ENCODE measurements at places on chromosomes 12 and 14. TPM values are rescaled to one million over a fixed set of nuclear protein-coding genes. Genes with fewer than 3 reads are reported as not detected.

STAT2 gene
- total RNA-seq = 80.8 TPM

DNA sequence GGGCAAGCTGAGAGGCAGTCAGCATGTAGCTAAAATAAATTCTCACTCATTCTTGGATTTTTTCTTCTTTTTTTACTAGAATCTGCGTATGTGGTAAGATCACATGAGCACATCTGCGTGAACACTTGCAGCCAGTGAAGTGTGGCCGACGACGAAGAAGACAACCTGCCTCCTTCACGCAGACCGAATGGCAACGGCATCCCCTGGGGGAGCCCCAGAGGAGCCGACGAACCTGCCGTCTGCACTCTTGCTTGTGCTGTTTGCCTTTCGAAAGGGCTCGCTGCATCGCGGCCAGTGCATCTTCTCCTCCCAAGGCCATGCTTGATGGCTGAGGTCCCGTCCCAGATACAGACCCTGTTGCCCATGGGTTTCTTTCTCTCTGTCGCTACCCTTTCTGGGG, 113.8 kb downstream of the KCNK10 start:
- peaks cover 13% of the 10 kb centered on the region for H3K27me3 ChIP-seq
- no peak overlapping the region for H3K4me3 ChIP-seq
- no peaks in the 10 kb centered on the region for H3K4me1 ChIP-seq
- no peak overlapping the region for H3K27ac ChIP-seq
- no peak for DNase-seq

DNA sequence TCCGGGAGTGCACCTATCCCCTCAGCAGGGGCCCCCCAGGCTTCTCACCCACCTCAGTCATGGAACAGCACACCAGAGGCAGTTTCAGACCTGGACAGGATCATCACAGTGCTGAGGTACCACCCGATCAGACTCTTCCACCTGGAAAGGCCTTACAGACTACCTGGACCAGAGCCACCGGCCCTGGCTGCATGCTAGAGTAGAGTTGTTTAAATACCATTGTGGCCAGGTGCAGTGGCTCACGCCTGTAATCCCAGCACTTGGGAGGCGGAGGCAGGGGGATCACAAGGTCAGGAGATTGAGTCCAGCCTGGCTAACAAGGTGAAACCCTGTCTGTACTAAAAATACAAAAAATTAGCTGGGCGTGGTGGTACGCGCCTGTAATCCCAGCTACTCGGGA, 61.5 kb downstream of the TSPAN11 start:
- H3K27me3 ChIP-seq = no peaks in the 10 kb centered on the region
- H3K4me1 ChIP-seq = peaks cover 11% of the 10 kb centered on the region
- H3K4me3 ChIP-seq = no peak overlapping the region
- no peaks in the 10 kb centered on the region for H3K36me3 ChIP-seq
- DNase-seq = no peak

CHPT1 gene
- total RNA-seq = 6.1 TPM

DNA sequence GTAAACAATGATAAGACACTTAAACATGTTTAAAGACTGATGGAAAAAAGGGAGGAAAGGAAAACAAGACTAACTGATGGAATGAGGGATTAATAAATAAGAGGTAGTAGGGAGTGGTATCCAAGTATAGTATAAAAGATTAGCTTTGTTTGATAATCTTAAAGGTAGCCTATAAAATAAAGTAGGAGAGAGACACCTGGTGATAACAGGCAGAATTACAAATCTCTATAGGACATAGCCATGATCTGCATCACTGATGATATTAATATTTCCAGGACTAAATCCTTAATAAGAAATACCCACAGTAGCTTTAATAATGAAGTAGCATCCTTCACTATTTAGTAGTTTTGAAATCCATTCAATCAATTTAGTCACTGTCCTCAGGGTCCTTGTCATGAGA, 30.4 kb downstream of the DLGAP5 start:
- H3K36me3 ChIP-seq = peaks cover 8% of the 10 kb centered on the region
- H3K27me3 ChIP-seq = no peaks in the 10 kb centered on the region

EXOC3L4 gene
- total RNA-seq = 1.7 TPM

GRCh38 chr14:76426161-76426696, 50.3 kb downstream of the ESRRB start:
- H3K4me3 ChIP-seq = no peak overlapping the region
- DNase-seq = no peak
- H3K27me3 ChIP-seq = peaks cover 94% of the 10 kb centered on the region
- H3K27ac ChIP-seq = no peak overlapping the region

SLC4A8 gene
- total RNA-seq = 2.6 TPM

- H3K4me3 ChIP-seq = no peak overlapping the region
- H3K27ac ChIP-seq = no peak overlapping the region
- H3K27me3 ChIP-seq = no peaks in the 10 kb centered on the region
- DNase-seq = no peak
- H3K4me1 ChIP-seq = peaks cover 10% of the 10 kb centered on the region
These were observed 181.4 kb upstream of the BMP4 start for GRCh38 chr14:54138024-54138353.
